ENCODE measurements at places on chromosomes 3 and 15. TPM values are rescaled to one million over a fixed set of nuclear protein-coding genes. Genes with fewer than 3 reads are reported as not detected.

The SLC6A20 gene
- total RNA-seq, result not detected

The TRAT1 gene
- not detected for total RNA-seq

The GPR171 gene
- total RNA-seq, result not detected

The CPNE4 gene
- not detected for total RNA-seq

The ANKRD63 gene
- not detected for total RNA-seq

The HIGD2B gene
- total RNA-seq, result 0.11 TPM

The PCCB gene
- 36.0 TPM for total RNA-seq

The CA12 gene
- total RNA-seq, result 0.60 TPM

The SATB1 gene
- total RNA-seq, result 3.9 TPM

The GNB4 gene
- 75.2 TPM for total RNA-seq

The ADPRH gene
- 11.8 TPM for total RNA-seq

The CGNL1 gene
- 37.0 TPM for total RNA-seq

The GOLGA8B gene
- 18.9 TPM for total RNA-seq

The SENP7 gene
- 18.0 TPM for total RNA-seq

The ARGFX gene
- not detected for total RNA-seq

The ANKUB1 gene
- total RNA-seq, result not detected

The CGGBP1 gene
- 61.5 TPM for total RNA-seq

The FOXL2NB gene
- under 0.01 TPM for total RNA-seq

The NLGN1 gene
- under 0.01 TPM for total RNA-seq

The GOLGA6L10 gene
- 0.22 TPM for total RNA-seq

The FBXO40 gene
- total RNA-seq, result not detected

The SIDT1 gene
- total RNA-seq, result 0.09 TPM

The CPNE9 gene
- total RNA-seq, result not detected

The SCG5 gene
- total RNA-seq, result 0.60 TPM

The CLASP2 gene
- 60.1 TPM for total RNA-seq

The UQCRC1 gene
- 246 TPM for total RNA-seq

The PP2D1 gene
- total RNA-seq, result not detected

The UNC13C gene
- not detected for total RNA-seq

The STRIT1 gene
- total RNA-seq, result not detected
